ENCODE measurements at places on chromosomes 1 and 21.

DNA sequence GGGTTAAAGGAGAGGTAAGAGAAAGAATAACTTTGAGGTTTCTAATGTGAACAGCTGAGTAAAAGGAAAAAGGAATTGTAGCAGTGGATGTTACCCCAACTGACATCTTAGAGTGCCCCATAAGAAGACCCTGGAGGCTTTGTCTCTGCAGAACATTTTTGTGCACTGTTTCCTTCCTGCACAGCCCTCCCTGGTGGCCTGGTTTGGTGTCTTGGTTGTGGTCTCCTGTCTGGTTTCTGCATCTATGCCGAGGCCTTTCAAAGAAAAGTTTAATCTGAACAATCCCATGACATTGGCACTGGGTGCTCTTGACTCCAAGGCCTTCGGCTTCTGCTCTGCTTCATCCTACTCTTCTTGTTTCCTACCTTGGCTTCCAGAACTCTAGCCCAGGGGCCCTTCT, 57.8 kb downstream of the RHOU start:
- DNase-seq = no peak

- no peak for DNase-seq
Measured at GRCh38 chr1:56033321-56034037, 545.9 kb downstream of the PLPP3 start.

GRCh38 chr1:177423090-177423489, 252.3 kb downstream of the BRINP2 start:
- no peak for DNase-seq

- no peak for DNase-seq
Measured at GRCh38 chr1:17233675-17234320, 15.1 kb upstream of the PADI3 start.

DNA sequence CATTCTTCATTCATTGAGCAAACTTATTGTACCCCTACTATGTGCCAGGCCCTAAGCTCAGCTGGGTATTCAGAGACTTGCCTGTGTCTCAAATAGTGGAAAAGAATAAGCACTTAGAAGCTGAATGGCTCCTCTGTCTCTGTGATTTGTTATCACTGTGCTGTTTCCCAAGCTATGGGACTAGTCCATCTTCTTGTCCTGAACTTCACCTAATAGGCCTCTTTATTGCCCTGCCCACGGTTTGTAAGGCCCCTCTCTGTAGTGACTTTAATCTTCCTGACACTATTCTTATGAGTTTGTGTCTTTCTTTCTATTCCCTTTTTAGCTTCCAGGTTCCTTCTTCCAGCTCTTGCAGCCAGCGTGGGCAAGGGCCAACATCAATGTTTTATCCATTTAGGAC, 85.4 kb upstream of the LPGAT1 start:
- DNase-seq = no peak

DNA sequence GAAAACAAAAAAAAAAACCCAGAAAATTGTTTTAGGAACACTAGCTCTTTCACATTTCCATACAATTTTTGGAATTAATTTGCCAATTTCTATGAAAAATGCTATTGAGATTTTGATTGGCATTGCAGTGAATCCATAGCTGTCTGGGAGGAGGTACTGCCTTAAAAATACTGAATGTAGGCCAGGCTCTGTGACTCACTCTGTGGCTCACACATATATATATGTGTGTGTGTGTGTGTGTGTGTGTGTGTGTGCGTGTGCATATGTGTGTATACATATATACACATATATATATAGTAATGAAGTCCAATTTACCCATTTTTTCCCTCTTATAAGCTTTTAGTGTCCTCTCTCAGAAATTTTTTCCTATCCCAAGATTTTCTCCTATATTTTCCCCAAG, 214.2 kb upstream of the DMRTA2 start:
- DNase-seq = no peak

- DNase-seq = no peak
Measured at GRCh38 chr1:226017070-226017469, 17.9 kb upstream of the SDE2 start.

- DNase-seq = no peak
Measured at GRCh38 chr1:67468066-67468718, 38.0 kb upstream of the SERBP1 start.

DNA sequence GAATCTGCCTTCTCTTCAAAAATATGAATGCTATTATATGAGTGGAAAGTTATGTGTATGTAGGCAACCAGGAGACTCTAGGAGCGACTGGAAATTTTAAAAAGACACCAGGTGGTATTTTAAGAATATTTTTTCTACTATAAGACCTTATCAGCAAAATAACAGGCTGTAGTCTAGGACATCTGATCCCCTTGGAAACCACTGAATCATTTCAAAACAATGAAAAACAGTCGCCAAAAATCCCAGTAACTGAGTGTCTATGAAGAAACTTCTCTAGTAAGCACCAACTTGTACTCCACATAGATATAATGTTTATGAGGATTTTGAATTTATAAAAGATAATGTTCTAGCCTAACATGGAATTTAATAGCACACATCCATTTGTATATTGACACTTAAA, 358.5 kb downstream of the GPATCH2 start:
- no peak for DNase-seq

DNA sequence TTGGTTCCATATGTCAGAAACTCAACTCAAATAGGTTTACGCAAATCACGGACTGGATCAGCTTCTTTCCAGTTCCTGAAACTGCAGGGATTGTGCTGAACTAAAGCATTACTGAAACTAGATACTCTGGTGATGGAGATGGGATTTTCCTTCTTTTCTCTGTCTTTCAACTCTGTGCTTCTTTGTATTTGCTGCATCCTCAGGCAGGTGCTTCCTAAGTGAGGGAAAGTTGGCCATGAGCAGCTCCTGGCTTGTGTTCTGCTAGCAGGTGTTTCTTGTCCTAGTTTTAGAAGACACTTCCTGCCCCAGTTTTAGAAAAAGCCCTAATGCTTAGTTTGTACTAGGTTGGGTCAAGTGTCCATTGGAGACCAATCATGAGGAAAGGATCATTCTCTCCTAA, 86.7 kb upstream of the USP24 start:
- no peak for DNase-seq

DNA sequence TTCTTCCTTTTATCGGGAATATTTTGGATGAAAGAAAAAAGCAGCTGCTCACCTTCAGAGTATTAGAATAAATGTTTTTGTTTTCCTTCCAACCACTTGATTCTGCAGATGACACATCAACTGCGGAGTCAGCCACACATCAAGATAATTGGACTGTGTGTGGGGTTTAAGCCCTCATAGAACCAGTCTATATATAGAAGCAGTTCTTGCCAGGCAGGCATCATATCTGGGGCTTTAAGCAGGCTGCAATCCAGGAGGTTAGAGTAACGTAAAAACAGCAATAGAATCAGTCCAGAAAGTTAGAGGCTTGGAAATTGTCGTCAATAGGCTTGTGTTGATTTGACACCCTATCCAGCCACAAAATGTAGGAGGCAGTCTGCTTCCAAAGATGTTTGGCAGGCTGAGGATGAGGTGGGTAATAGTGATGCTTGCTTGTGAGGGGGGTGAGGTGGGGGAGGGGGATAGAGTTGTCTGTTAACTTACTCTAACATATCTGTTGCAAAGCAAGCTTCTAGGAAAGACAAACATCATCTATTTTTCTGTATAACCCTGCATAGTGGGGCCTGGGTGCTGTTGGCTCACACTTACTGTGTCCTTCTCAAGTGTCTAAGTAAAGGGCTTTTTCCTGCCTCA, 64.8 kb downstream of the PEX14 start:
- DNase-seq = no peak

DNA sequence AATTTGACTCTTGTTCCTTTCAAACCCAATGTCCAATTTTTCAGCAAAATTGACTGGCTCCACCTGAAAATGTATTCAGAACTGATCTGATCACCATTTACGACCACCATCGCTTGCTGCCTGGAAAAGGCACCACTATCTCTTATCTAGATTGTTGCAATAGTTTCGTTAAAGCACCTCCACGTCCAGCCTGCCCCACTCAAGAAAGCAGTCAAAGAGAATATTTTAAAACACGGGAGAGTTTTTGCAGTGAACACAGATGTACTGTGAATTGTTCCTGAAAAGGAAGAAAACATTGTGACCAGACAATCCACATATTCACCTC, 4.0 kb upstream of the OR11L1 start:
- no peak for DNase-seq

- DNase-seq = no peak
Measured at GRCh38 chr21:21612466-21612865, 614.3 kb downstream of the NCAM2 start.

GRCh38 chr1:98910827-98911226, 93.8 kb downstream of the PLPPR5 start:
- no peak for DNase-seq

- no peak for DNase-seq
Measured at GRCh38 chr1:9908871-9909233, 1.2 kb downstream of the CTNNBIP1 start.

- no peak for DNase-seq
Measured at GRCh38 chr1:39110325-39110851, 84.2 kb downstream of the NDUFS5 start.

DNA sequence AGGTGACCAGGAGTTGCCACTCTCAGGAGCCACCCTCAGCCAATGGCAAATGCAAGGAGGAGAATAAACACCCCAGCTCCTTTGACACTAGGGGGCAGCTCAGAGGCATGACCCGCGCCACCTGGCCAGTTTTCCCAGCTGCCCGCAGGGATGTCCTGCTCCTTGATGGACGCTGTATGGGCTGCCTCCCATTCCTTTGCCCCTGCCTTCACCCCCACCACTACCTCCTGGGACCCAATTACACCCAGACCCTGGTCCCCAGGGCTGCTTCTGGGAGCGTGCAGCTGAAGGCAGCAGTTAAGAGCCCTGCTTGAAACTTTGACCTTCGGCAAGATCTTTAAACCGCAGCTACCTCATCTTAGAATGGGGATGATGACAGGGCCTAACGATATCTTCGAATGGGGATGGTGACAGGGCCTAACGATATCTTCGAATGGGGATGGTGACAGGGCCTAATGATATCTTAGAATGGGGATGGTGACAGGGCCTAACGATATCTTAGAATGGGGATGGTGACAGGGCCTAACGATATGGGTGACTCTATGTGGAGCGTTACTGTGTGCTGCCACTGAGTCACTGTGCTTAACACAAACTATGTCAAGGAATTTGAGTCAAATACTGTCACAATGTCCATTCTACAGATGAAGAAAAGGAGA, 163.0 kb upstream of the KAZN start:
- DNase-seq = no peak

DNA sequence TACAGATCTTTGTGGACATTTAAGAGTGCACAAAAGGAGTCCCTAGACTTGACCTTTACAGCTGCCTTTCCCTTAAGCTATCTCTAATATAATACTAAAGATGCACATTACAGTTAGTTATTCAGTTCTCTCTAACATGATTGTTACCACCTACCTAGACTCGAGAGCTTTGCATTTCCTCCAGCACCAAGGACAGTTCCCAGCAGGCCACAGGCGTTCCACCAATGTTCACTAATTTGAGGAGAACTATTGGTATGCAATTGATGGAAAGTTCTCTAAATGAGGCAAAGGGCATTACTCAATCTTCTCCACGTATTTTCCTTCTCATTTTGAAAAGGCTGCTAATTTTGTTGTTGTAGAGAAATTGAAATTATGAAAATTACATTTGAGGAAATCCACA, 5.4 kb upstream of the NTNG1 start:
- no peak for DNase-seq
